ENCODE measurements at places on chromosomes 11 and 22. TPM values are rescaled to one million over a fixed set of nuclear protein-coding genes. Genes with fewer than 3 reads are reported as not detected.

DNA sequence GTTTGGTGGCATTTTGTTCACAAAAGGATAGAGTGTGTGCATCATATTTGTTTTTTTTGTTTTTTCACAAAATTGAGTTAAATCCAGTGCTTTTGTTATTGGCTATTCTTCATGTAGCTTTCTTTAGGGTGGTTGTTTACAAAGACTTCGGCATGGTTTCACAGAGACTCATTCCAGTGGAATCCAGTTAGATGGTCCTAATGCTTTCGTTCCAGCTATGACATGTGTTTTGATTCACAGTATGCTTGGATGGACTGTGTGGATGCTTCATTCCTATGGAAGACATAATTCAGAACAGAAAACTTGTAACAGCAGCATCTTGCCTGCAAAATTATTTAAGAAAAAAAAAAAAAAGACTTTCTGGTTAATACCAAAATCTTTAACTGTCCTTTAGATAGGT lies 97.9 kb downstream of the PDHX start:
- DNase-seq = no peak

PATE2 gene
- not detected for total RNA-seq

TPBGL gene
- total RNA-seq = 0.07 TPM

APBB1 gene
- 38.7 TPM for total RNA-seq

TRIM29 gene
- total RNA-seq = not detected
